Amniotic stem cell (primary cell): ENCODE measurements at places on chromosomes 3 and 15.

DNA sequence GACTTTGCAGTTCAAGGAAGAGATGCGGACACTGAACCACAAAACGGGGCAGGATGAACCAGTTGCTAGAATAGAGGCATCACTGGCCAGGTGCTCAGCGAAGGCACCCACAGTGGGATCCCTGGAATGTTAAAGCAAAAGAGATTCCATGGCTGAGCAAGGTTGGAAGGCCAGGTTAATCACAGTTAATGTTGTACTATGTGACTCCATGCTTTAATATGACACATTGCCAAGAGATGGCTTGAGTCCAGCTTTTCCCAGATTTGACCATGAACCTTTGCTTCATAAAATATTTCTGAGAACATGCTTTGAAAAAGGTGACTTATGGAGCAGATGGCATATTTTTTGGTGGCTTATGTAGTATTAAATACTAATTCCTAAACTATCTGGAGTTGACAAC is 76.2 kb upstream of the CMTM7 start:
- no peak for DNase-seq

GRCh38 chr3:157201648-157202278 is 41.8 kb upstream of the CCNL1 start:
- no peak for DNase-seq

DNA sequence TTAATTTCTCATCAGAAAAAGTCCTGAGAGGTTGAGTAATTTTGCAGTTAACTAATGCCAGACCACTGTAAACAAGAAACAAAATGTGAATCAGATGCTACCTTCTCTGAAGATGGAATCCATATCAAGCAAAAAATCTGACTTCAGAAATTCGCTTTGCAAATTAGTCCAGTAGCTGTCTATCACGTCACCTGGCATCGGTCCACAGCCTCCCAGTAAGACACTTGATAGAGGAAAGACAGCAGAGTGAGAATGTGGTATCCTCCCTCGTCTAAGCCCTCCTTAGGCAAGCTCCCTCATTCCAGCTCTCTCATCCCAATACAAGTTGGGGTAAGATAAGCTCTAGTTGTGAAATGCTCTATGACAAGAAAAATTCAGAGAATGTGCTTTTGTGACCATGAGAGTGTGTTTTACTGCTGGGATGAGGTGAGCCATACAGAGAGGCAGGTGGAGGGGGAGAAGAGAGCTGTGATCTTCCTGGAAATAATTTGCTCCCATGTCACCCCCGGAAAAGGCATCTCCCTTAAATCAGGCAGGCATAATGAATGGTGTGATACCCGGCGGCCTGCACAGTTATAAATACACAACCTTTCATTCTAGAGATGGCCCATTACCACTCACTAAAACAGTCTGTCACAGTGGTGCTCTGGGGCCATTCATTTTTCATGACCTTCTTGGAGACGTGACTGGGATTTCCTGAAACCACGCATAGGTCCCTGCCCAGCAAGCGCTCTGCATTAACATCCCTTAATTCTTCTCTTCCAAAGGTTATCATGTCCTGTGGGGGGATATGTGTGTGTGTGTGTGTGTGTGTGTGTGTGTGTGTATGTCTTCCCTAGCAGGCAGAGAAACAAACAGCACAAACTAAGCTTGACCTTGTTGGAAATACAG is 602.0 kb upstream of the KCNMB2 start:
- DNase-seq: no peak

GRCh38 chr3:126519506-126520455 is 2.2 kb upstream of the UROC1 start:
- no peak for DNase-seq

DNA sequence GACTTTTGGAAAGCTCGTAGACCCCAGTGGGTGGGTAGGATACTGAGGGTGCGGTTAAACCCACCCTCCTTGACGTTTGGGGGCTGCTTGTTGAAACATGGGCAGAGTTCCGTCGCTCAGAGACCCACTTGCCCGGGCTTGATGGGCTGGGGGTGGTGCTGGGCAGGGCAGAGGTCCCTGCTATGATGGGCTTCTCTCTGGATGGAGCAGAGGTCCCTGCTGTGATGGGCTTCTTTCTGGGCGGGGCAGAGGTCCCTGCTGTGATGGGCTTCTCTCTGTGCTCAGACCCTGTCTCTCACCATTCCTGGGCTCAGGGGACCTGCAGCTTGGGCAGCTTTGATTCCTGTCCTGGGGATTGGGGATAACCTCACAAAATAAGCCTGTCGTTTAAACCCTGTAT is 45.2 kb downstream of the FBLN2 start:
- DNase-seq: no peak

DNA sequence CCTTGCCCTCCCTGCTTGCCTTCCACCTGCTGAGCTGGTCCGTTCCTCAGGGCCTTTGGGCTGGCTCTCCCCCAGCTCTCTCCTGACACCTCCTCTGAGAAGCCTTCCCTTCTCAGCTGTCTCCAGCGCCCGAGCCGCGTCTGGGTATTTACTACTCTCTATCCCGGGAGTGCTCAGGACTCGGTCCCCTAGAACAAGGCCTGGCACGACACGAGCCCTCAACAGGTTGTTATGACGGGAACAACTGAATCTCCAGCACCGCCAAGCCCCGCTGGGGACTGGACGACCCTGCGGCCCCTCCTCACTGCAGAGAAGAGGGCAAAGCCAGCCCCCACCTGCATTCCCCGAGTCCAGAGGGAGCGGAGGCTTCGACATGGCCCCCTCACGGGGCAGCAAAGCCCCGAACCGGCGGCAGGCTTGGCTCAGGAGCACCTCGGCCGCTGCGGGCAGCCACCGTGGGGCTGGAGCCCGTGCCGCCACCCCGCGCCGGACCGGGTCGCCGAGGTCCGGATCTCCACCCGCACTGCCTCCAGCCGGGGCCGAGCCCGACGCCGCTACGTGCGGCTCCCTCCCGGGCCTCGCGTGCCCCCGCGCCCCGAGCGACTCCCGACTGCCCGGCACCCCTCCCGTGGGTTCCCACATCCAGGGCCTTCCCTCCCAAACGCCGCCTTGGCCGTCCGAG is 792 bp downstream of the TPRA1 start:
- DNase-seq: no peak

GRCh38 chr3:174335324-174335723 is 523.8 kb upstream of the NAALADL2 start:
- no peak for DNase-seq

DNA sequence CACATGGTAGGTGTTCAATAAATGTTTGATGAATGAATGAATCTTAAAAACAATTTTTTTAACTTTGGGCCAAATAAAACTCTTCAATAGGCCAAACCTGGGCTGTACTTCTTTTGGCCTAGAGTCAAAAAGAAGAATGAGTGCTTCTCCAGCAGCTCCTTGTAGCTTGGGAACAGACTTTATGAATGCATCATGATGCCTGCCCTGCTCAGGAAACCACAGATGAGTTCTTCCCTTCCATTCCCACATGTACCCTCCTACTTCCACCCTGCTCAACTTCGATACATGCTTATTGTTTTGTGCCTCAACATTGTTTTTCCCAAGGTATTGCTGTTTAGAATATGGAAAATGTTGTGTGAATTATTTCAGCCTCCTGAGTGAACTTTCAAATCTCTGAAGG is 87.0 kb downstream of the FILIP1L start:
- DNase-seq: no peak

- DNase-seq: no peak
These were observed 34.0 kb downstream of the MINDY4B start for GRCh38 chr3:150871192-150871591.

DNA sequence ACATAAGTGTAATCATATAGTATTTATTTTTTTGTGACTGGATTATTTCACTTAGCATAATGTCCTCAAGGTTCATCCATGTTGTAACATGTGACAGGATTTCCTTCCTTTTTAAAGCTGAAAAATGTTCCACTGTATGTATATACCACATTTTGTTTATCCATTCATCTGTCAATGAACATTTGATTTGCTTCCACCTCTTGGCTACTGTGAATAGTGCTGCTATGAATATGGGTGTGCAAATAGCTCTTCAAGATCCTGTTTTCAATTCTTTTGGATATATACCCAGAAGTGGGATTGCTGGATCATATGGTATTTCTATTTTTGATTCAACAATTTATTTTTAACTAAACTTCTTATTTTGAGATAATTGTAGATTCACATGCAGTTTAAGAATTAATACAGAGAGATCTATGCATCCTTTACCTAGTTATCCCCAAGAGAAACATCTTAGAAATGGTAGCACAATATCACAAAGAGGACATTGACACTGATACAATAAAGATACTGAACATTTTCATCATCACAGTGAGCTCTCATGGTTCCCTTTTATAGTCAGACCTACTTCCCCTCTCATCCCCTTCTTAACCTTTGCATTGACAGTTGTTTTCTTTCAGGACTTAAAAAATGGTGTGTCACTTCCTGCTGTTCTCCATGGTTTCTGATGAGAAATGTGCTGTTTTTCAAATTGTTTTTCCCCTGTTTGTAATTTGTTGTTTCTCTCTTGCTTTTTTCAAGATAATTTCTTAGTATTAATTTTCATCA is 90.1 kb downstream of the SATB1 start:
- DNase-seq: no peak

DNA sequence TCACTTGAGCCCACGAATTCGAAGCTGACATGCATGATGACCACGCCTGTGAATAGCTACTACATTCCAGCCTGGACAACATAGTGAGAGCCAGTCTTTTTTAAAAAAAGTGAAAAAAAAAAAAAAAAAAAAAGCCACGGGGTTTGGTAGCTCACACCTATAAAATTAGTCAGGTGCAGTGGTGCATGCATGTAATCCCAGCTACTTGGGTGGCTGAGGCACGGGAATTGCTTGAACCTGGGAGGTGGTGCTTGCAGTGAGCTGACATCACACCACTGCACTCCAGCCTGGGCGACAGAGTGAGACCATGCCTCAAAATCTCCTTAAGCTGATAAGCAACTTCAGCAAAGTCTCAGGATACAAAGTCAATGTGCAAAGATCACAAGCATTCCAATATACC is 44.4 kb downstream of the CSNK1G1 start:
- no peak for DNase-seq

- DNase-seq: peak; percentile 21
These were observed 62.5 kb downstream of the CBLB start for GRCh38 chr3:105806359-105806758.

DNA sequence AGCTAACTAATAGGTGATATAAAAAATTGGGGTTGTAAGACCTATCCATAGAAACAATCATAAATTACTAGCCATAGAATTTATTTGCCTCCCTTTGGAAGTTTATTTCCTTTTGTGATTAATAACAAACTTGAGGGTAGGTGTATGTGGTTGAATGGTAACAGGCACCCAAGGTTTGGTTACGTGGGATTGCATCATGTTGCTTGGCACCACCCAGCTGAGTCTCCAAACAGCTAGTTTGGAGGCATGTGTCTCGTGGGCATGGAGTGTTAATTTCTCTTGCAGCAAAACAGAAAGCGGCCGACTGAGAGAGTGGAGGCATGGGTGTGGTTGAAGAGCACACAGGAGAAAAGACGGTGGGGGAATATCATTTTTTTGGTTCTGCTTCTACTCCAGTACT is 441.4 kb downstream of the CNTN4 start:
- DNase-seq: no peak

DNA sequence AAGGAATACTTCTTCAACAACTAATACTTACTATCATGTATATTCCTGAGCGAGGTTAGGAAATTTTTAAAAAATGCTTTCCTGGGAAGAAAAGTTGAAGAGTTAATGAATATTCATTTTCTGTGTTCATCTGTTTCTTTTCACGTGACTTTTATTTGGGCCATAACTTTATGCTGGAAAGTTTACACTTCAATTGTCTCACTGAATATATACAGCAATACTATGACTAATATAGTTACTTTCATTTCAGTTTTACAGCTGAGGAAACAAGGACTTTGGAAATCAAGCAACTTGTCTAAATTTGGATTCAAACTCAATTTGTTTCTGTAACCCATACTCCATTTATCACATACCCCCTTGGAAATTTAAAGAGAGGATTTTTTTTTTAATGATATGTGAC is 894.2 kb downstream of the ROBO1 start:
- no peak for DNase-seq

DNA sequence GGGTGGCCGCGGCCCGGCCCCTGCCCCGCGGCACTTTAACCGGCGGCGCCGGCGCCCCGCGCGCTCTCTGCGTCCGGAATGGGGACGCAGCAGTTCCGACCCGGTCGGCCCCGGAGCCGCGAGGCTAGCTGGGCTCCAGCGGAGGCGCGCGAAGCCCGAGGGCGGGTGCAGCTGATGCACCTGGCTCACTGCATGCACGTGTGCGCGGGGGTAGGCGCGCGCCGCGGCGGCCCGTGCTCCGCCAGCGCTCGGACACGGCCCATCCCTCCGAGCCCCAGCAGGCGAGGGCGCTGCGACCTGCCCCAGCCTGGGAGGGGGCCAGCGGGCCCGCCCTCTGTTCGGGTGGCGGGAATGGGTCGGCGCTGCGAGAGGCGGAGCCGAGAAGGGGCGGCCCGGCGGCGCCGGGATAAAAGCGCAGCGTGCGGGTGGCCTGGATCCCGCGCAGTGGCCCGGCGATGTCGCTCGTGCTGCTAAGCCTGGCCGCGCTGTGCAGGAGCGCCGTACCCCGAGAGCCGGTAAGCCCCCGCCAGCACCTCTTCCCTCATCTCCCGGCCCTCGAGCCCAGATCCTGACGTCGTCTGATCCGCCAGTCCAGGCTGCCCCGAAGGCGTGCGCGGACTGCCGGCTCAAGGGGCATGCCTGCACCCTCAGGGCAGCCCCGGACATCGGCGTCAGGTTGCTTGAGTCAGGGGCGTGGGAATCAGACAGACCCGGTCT is at the start of the genes CHDH and IL17RB:
Gene CHDH (minus strand): TSS at position 286 of the 717 bp plus-strand sequence. CDS start 22,411 bp downstream, outside the sequence.
Gene IL17RB (plus strand): TSS at position 435 of the 717 bp plus-strand sequence. CDS start 21 bp downstream, at position 456.
- no peak for DNase-seq

- DNase-seq: no peak
These were observed 4.8 kb downstream of the TTBK2 start for GRCh38 chr15:42915654-42916315.

DNA sequence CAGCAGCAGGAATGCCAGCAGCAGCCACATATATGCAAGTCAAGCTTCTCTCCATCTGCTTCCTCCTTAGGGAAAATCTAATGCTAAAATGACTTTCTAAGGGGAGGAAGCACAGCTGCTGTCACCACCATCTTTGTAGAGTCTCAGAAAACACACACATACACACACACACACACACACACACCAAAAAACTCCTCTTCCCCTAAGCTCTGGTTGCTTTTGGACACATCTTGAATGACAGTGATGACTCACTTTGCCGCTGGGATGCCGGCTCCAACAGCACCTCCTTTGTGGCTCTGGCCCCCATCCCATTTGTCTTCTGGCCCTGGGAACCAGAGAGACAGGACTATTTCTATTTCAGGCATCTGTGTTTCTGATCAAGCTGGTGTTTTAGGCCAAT is 124.8 kb upstream of the GOLIM4 start:
- no peak for DNase-seq

DNA sequence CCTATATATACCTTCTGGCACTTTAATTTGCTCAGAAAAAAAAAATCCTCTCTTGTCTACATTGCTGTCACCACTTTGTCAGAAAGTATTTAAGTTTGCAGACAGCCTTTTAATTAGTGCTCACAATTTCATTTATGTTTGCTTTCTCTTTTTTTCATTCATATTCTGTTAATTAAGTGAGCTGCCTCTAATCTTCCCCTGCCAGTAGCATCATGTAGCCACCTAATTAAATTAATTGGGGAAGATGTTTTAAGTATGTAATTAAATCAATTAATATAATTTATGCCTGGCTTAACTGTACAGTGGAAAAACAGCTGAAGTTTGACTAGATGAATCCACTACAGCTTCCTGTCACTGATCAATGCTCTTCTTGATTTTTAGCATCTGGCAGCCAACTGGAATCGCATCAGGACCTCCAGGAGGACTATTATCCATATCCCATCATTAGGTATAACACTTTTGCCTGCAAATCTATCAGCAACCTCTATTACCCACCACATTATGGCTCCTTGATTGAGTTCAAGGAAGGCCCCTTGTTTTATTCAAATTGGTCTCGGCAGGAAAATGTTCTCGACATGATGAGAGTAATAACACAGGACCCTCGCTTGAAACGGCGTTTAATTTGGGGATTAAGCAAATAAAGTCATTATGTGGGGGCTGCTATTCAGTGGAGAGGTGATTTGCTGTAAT is 118.5 kb downstream of the IQCH start:
- DNase-seq: no peak
